ENCODE measurements at places on chromosomes 1 and 21.

DNA sequence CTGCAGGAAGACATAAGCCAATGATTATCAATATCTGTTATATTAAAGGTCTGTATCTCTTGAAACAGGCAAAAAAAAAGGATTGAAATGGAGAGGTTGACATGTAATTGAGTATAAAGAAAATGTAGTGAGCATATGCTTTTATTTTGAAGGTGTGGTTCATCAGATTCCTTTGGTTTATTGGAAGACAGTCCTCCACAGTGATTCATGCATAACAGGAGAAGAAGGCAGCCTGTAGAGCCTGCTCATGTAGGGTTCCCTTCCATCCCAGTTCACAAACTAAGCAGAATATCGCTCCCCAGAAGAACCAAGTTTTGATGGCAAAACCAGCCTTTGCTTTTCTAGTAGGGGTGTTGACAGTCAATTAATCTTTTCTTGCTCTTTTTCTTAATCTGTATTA, 1016.8 kb upstream of the ADGRL4 start:
- DNase-seq = no peak

- DNase-seq = no peak
Measured at GRCh38 chr1:50967416-50968157, 2.5 kb upstream of the CDKN2C start.

DNA sequence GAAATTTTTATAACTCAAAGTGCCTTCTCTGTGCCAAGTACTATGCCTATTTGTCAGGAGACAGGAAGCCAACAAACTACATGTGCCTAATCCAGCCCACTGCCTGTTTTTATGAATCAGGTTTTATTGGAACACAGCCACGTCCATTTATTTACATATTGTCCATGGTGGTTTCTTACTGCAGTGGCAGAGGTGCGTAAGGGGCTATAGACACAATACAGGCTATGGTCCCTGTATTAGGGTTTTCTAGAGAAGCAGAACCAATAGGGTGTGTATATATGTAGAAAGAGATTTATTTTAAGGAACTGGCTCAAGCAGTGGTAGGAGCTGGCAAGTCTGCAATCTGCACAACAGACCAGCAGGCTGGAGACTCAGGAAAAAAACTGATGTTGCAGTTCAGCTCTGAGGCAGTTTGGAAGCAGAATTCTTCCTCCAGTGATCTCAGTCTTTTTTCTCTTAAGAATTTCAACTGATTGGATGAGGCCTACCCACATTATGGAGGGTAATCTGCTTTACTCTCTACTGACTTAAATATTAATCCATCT, 15.4 kb downstream of the PPIE start:
- DNase-seq = no peak

GRCh38 chr21:41598561-41599431, 90.8 kb upstream of the TMPRSS2 start:
- DNase-seq = no peak

DNA sequence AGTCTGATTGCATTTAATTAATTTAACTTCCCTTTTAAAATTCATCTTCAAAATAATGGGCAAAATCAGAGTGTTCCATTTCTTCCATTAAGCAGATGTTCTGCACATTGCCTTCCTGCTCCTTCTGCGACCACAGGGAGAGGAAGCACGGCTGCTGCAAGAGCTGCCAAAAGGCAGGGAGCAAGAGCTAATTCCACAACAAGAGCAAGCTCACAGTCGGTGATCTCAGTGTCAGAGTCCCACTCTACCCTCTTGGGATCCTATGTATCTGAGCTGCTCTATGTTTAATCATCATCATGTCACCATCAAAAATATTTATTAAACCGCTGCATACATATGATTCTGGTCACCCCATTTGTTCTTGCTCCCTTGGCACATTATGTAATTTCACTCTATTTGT, 255.3 kb upstream of the CAMK1G start:
- DNase-seq = no peak

- no peak for DNase-seq
Measured at GRCh38 chr1:58442114-58442513, 104.4 kb downstream of the OMA1 start.

DNA sequence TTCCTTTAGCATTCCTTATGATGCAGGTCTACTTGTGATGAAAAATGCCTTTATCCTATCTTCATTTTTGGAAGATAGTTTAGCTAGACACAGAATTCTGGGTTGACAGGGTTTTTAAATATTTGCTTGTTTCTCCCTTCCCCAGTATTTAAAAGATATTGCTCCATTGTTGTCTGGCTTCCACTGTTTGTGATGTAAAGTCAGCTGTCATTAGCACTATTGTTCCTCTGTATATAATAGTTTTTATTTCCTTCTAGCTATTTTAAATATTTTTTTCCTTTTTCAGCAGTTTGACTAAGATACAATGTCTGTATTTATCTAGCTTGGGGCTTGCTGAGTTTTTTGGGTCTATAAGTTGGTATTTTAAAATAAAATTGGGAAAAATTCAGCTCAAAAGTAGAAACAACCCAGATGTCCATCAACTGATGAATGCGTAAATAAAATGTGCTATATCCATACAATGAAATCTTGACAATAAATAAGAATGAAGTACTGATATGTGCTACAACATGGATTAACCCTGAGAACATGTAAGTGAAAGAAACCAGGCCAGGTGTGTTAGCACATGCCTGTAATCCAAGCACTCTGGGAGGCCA, 11.2 kb downstream of the IFT25 start:
- no peak for DNase-seq

- DNase-seq = no peak
Measured at GRCh38 chr1:163046071-163046470, 23.1 kb upstream of the RGS4 start.

DNA sequence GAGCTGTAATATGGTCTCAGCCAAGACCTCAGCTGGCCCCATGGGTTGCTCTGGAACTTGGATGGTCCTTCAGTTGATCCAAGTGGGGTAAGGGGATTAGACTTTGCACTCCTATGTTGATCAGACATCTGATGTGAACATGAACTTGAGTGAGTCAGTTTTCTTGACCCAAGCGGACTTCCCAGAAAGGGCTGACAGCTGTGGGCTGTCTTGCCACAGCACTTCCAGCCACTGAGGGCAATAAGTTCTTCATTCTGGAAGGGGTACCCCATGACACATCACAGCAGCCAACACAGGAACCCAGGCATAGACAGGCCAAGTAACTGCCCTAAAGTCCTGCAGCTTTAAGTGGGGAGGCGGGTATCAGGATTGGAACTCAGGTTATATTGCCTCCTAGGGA, 93.9 kb upstream of the USP24 start:
- no peak for DNase-seq

DNA sequence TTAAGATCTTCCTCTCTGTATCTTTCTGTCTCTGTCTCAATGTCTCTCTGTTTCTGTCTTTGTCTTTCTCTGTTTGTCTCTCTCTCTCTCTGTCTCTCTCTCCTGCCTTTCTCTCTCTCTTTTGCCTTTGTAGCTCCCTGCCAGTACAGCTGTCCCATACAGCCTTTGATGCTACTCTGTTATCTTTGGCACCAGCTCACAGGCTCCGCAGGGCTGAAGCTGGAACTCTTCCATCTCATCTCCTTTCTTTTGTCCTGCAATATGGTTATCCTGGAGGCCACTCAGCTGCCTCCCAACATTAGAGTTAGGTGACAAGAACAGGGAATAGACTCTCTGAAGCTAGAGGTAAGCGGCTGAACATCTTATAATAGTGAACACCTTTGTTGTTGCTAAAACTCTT, 354.3 kb upstream of the NEGR1 start:
- DNase-seq = no peak

DNA sequence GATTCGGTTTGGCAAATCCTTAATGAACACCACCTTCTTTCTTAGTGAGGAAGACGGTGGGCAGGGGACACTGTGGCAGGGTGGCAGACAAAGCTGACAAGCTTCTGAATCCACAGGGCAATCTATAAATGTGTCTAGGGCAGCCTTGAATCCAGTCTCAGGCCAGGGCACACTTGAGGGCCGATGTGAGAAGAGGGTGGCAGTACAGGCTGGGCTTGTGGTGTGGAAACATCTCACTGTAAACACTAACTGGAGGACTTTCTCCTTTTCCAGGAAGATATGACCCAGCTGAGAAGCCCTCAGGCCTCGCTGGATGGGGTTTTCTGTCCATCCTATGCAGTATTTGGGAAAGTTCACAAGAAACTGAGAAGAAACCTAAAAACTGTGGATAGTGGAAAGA, 46.5 kb downstream of the PKP1 start:
- no peak for DNase-seq

GRCh38 chr1:74333244-74333643, 98.1 kb downstream of the TNNI3K start:
- no peak for DNase-seq

- no peak for DNase-seq
Measured at GRCh38 chr1:7784492-7785071, 491 bp downstream of the PER3 start.

- DNase-seq = peak; percentile 34
Measured at GRCh38 chr1:6127587-6128163, 52.4 kb downstream of the CHD5 start.

GRCh38 chr1:246803373-246803772, 79.2 kb downstream of the SCCPDH start:
- no peak for DNase-seq

DNA sequence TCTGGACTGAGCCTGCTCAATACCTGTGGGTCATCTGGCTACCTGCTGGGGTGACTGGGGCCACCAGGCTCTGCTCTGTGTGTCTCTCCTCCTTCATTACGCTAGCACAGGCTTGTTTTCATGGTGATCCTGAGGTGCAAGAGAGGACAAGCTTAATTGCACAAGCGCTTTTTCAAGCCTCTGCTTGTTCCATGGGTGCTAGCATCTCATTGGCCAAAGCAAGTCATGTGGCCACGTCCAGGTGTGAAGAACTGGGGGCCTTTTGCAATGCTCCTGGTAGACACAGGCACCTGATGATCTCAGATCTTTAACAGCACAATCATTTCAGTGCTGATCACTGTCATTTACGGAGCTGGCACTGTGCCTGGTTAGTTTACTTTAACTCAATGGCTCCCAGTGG, 114.6 kb downstream of the KAZN start:
- DNase-seq = no peak

DNA sequence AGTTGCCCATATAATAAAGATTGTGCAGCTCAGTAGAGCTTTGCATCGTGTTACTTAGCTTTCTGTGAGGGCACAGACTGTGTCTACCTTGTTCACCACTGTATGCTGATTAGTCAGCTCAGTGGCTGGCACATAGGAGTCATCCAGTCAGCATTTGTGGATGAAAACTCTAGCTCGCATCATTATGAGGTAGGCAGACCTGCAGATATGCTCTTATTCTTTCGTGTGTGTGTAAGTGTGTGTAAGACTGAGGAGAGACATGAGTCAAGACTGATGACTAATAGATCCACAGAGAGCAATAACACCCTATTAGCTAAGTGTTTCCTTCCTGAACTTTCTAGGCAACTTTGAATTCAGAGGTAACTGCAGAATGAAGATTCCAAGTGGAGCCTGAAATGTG, 17.1 kb downstream of the TTF2 start:
- DNase-seq = no peak

GRCh38 chr21:45294509-45295291, 7.0 kb upstream of the POFUT2 start:
- no peak for DNase-seq

- no peak for DNase-seq
Measured at GRCh38 chr1:241459186-241459802, 60.3 kb downstream of the FH start.

DNA sequence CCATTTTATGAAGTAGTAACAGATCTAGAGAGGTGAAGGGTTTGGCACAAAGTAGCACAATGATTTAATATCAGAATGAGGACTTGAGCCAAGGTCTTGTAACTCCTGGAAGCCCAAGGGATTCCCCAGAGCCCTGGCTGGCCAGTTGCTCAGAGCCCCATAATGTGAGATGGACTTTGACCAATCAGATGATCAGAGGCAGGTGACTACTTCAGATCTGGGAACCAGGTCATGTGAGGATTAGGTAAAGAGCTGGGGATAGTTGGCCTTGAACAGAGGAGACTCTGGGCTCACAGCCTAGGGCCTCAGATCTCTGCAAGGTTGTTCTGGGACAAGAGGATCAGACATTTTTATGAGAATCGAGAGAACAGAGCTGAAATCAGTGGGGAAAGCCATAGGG, 18.9 kb downstream of the SHISAL2A start:
- no peak for DNase-seq

GRCh38 chr1:206897175-206897574, at the start of gene IL24:
IL24 (plus strand) TSS chr1:206897443; CDS start chr1:206897833, 390 bp downstream.
- no peak for DNase-seq

DNA sequence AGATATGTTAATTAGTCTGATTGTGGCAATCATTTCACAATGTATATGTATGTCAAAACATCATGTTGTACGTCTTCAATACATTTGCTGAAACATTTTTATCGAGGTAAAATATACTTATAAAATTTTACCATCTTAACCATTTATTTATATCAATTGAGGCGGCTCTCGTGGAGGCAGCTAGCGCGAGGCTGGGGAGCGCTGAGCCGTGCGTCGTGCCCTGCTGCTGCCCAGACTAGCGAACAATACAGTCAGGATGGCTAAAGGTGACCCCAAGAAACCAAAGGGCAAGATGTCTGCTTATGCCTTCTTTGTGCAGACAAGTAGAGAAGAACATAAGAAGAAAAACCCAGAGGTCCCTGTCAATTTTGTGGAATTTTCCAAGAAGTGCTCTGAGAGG, 202.5 kb upstream of the PBX1 start:
- no peak for DNase-seq

- DNase-seq = peak; percentile 10
Measured at GRCh38 chr1:63615768-63616420, 22.7 kb downstream of the PGM1 start.

GRCh38 chr1:62841587-62842169, 57.7 kb downstream of the ATG4C start:
- DNase-seq = no peak

DNA sequence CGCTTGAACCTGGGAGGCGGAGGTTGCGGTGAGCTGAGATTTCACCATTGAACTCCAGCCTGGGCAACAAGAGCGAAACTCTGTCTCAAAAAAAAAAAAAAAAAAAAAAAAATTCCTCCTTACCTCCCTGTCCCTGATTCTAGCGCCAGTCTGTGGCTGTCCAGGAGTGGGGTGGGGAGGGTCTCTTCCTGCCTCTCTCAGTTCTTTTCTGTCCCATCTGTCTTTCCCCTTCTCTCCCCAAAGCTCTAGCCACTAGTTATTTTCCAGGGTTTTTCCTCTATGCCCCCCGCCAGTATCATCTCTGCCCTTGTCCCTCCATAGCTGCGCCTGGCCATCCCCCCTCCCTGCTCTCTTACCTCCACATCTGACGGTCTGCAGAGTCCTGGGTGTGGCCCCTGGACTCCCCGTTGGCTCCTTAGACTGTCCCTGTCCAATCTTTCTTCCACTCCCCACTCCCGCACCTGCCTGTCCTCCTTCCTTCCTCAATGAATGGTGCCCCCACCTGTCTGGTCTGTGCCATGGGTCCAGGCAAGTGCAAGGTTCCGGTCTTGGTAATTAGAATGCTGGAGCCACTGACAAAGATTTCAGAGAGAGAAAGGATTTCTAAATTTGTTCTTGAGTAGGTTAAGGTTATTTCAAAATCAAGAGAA, 1.6 kb upstream of the TMEM63A start:
- DNase-seq = no peak

Data from stimulated activated CD4-positive, alpha-beta T cell treated with anti-CD3 and anti-CD28 coated beads, Interleukin-15, amount 100 ng/mL, for 1 hour (primary cell).